ENCODE measurements at places on chromosomes 5 and 9. TPM values are rescaled to one million over a fixed set of nuclear protein-coding genes. Genes with fewer than 3 reads are reported as not detected.

Gene CD74
- total RNA-seq = 401 TPM

DNA sequence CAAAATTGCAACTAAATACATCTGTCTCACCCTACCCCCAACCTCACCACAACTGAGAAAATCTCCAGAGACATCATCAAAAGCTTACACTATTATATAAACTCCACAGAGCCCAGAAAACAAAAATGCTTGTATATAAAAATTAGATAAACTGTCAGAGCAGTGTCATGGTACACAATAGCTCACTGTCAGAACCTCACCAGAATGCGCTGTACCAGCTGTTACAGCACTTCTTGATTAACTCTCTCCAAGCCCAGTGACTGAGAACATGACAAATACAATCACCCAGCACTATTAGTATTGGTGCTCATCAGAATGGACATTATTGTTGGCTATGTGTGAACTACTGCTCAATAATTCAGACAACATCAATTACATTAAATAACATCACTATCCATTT is 65.7 kb downstream of the ZDHHC21 start:
- no peak for DNase-seq

DNA sequence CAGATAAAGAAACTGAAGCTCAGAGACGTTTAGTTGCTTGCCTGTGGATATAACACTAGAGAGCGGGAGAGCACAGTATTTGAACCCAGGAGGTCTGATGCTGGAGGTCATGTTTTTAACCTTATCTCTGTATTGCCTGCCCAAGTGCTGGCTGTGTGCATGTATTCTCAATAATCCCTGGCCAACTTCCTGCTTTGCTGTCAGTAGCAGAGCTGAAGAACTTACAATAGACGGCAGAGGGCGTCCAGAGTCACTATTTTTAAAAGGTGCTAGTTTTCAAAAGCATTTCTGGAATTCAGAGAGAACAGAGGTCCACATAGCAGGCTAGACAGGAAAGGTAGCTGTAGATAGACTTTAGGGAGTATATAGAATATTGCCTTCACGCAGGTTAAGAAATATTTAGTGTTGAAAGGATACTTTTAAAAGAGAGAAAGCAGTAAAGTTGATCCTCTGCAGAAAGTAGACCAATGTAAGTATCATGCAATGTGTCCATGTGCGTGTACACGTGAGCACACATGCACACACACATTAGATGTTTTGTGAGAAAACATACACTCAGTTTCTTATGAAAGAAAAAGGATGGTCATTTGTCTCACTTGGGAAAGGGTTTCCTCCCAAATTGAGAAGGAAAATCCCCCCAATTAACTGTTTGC is 46.3 kb downstream of the PTCD2 start:
- no peak for DNase-seq

GRCh38 chr5:66615894-66616293 is 19.7 kb downstream of the MAST4 start:
- no peak for DNase-seq

DNA sequence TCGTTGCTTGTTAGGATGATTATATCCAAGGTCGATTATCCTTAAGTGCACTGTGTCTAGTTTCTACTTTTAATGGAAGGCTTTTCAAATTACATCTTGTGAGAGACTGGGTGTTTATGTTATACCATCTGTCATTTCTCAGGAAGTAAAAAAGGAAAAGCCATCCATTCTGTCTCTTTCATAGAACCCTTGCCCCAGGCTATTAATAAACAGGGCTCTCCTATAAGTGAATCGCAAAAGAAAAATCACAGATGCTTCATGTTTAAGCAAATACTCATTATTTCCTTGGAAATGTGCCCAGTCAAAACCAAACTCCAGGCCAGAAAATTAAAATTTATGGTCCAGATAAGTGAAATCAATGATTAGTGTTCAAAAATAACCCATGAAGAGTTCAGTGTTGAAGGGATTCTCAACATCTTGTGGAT is 58.1 kb downstream of the STARD4 start:
- DNase-seq = no peak

DNA sequence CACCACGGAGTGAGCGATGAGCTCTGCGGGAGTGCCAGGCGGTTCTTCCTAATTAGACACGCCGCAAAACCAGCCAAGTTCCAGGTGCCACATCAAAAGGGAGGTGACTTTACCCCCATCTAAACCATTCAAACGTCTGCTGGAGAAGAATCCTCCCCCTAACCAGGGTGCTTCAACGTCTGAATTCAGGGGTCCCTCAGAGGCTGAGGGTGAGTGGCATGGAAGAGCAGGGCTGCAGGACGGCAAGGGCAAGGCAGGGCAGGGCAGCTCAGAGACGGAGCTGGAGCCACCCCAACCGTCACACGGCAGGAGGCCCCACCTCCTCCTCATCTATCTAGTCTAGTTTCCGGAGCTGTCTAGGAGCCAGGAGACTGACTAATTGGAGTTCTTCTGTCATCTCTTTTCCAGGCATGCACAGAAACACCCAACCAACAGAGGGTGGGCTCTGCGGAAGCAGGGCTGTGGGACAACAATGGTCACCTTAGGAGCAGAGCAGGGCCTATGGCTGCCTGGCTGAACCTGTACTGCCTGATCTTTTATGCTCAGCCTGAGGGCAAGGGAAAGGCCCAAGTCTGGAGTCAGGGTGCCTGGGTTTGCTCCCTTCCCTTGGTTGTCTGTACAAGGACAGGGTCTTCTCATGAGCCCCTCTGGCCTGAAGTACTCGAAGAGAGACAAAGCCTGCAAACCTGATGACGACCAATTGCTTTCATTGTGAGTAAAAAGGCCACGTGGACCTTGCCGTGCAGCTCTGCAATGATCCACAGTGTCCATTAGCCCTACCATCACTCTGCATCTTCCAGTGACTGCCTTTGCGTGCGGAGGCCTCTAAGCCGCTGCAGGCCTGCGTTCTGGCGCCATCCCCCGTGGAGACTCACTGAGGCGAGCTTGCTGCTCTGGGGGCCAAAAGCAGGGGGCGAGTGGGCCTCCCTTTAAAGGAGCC is 81.0 kb upstream of the SLC25A51 start:
- DNase-seq = no peak

Gene PLPP7
- total RNA-seq = not detected

Data from CD8-positive, alpha-beta T cell (primary cell).